ENCODE measurements at places on chromosomes 7 and 10. TPM values are rescaled to one million over a fixed set of nuclear protein-coding genes. Genes with fewer than 3 reads are reported as not detected.
A peak's percentile ranks its signal among the peaks of the same experiment; 100 is the strongest.

The CCDC186 gene
- total RNA-seq = 15.8 TPM

The ADAM12 gene
- total RNA-seq = 0.27 TPM

The MICU1 gene
- total RNA-seq = 42.2 TPM

The STEAP2 gene
- total RNA-seq = 38.4 TPM

The NMT2 gene
- 19.3 TPM for total RNA-seq

The KCNH2 gene
- total RNA-seq = 26.6 TPM

The SEPTIN7 gene
- total RNA-seq = 346 TPM

The SFTPA1 gene
- total RNA-seq = not detected

DNA sequence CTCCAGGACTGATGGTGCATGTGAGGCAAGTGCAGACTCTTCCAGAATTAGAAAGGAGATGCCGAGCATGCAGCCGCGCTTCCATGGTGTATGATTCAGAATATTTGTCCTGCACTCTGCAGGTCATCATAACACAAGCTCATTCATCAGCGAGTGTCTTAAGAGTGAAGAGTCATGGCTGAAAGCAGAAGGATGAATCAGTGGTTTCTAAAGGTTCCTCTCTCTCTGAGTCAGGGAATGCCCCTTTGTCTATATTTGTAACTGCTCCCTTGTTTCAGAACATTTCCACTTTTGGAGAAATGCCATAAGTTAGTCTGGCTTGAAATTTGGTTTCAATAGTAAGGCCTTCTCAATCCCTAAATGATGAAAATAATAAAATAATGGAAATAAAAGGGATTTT lies 52.3 kb downstream of the HECW1 start:
- peak; percentile 52 for ATAC-seq

DNA sequence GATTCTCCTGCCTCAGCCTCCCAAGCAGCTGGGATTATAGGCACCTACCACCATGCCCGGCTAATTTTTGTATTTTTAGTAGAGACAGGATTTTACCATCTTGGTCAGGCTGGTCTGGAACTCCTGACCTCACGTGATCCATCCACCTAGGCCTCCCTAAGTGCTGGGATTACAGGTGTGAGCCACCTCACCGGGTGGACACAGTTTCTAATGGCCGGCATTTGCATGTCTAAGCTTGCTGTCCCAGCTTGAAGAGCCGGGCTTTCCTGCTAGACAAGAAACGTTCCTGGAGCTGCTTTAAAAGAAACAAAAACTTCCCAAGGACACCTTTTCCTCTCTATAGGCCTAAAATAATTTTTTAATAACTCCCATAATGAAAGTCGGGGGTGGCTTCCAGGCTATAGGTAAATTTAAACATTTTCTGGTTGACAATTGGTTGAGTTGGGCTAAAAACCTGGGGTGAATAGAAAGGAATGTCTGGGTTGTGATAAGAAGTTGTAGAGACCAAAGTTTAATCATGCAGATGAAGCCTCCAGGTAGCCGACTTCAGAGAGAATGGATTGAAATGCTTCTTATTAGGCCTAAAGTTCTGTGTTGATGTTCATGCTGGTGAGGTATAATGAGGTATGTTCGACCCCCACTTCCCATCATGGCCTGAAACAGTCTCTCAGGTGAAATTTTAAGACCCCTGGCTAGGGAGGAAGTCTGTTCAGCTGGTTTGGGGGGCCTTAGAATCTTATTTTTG lies 8.8 kb downstream of the ACADSB start:
- no peak for ATAC-seq

DNA sequence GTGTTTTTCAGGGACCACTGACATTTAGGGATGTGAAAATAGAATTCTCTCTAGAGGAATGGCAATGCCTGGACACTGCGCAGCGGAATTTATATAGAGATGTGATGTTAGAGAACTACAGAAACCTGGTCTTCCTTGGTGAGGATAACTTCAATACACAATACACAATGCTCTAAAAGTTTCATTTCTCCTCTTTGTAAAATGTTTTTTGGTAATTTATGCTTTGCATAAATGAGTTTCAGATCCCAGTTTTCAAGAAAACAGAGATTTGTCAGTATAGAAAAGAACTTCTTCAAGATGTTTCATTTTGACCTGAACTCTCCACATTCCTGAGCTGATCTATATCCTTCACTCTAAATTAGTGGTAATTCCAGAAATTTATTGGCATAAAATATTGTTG lies 14.2 kb downstream of the ZNF92 start:
- ATAC-seq = no peak

GRCh38 chr7:123782071-123782798 lies 33.4 kb upstream of the WASL start:
- no peak for ATAC-seq

DNA sequence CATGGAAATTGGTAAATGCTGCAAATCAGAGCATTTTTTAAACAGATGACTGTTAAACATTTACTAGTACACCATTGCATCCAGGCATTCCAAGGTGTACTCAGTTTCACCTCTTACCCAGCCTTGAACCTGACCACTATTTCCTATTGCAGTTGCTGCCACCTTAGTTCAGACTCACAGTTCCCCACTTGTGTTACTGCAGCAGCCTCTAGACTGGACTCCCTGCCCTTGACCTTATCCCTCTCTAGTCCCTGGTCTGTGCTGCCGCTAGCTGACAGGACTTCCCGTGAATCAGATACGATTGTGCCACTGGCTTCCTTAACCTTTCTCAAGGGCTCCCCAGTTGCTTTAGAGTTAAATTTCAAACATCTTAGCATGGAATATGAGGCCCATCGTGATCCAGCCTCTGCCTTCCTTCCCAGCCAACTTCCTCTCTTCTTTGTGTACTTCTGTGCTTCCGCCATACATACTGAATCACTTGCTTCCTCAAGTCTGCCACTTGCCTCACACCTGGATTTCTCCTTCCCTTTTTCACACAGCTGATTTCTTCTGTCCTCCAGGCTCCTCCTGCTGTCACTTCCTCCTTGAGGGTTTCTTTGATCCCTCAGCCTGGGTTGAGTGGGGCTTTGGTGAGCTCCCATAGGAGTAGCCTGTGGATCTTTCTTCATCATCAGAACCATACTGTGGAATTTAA lies 118.7 kb upstream of the GJD4 start:
- ATAC-seq = no peak

DNA sequence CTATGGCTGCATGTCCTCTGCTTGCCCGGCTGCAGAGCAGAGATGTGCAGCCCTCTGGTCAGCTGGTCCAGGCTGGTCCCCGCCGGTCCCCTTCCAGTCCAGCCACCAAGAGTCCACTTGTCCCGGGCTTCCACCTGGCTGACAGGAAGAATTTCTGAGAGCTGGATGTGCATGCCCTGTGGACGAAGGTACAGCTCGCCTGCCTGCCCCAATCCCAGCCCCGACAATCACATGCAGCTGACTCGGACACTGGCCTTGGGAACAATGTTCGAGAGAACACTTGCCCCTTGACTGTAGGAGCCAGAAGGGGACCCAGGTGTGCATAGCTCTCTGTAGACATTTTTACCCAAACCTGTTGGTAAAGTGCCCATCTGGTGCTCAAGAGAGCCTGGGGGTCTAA lies 11.8 kb downstream of the AVPI1 start:
- ATAC-seq = no peak

DNA sequence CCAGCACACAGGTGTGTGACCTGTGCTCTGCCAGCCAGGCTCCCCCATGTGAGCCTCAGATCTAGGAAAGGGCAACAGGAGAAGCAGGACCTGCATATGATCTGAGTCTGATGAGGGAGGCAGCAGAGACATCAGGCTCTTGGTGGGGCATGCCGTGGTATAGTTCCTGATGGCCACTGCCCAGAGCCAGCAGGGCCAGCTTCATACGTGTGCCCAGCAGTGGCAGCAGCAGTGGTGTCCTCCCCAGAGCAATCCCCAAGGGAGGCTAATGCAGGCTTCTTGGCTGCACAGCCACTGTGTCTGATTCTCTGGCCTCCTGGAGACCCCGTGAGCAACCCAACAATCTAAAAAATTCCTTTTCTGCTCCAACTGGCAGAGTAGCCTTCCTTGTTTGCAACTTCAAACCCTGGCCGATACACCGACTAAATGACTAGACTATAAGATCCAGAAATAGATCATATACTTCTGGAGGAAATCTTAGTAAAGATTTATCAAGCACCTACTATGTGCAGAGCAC lies 230.6 kb upstream of the ZMIZ1 start:
- ATAC-seq = no peak

- ATAC-seq = no peak
These were observed 98.5 kb downstream of the POLR1F start for GRCh38 chr7:19610194-19610943.

DNA sequence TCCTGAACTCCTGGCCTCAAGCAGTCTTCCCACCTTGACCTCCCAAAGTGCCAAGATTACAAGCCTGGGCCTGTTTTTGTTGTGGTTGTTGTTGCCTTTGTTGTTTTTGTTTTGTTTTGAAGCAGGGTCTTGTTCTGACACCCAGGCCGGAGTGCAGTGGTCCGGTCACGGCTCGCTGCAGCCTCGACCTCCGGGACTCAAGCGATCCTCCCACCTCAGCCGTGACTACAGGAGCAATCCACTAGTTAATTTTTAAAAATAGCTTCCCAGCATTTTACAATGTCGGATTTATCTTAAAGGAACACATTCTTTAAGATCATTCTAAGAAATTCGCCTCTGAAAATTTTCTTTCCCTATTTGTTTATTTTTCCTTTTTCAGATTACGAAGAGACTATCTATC lies 27.7 kb upstream of the AP5Z1 start:
- ATAC-seq = no peak

DNA sequence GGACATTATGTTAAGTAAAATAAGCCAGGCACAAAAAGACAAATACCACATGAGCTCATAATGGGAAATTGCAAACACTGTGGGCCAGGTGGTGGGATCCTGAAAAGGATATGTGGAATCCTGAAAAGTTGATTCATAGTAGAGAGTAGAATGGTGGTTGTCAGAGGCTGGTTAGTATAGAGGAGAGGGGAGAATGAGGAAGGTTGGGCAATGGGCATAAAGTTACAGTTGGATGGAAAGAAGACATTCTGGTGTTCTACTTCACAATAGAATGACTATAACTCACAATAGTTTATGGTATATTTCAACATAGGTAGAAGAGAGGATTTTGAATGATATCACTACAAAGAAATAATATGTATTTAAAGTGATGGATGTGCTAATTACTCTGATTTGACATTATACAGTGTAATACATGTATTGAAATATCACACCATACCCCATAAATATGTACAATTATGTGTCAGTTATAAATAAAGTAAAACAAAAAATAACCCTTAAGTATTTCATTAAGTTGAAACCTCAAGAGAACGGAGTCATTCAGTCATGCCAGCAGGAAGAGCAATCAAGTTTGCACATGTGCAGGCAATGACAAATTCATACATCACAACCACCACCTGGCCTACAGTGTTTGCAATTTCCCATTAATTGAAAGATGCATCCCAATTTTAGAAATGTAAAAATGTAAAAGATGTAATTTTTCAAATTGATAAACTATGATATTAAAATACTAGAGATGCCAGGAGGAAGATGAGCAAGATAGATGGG lies 156.7 kb downstream of the MAGI2 start:
- ATAC-seq = no peak

DNA sequence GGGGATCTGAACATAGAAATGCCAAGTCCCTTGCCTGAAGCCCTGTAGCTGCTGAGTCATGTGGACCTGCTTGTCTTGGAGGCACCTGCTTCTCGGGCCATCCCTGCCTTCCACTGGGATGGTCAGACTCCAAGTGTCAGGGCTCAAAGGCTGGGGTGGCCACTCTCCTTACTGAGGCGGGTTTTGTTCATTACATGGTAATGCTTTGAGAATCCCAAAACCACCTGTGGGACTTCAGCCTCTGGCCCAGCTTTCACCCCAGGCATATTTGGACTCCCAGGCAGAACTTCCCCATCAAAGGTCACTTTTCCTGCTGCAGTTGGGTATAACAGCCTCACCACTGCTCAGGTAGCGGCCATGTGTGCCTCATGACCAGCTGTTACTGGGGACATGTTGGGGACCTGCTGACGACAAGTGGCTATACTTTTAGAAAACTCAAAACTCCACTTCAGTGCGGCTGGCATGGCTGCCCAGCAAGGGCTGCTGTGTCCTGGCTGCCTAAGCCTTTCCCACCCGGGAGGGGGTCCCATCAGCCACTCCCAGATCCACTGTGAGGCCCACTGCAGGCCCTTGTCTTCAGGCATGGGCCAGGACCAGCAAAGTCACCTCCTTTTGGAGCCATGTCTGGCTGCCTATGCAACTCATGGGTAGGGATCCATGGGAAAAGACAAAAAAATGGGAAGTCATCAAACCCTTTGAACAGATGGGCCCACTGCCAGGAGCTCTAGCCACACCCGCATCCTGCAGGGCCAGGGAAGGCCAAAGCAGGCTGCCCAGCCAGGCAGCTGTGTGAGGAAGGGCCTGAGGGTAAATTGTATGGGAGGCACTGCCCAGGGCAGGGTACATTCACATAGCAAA lies 96.7 kb downstream of the ARHGAP22 start:
- peak; percentile 39 for ATAC-seq

DNA sequence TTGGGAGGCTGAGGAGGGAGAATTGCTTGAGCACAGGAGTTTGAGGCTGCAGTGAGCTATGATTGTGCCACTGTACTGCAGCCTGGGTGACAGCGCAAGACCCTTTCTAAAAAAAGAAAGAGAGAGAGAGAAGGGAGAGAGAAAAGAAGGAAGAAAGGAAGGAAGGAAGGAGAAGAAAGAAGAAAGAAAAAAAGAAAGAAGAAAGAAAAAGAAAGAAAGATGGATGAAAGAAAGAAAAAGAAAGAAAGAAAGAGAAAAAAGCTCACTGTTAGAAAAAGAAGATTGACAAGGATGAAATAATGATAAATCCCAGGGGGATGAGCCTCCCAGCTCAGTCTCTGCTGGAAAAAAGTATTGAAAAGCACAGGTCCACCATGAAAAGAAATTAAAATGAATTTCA lies 22.8 kb upstream of the CARD11 start:
- ATAC-seq = no peak

DNA sequence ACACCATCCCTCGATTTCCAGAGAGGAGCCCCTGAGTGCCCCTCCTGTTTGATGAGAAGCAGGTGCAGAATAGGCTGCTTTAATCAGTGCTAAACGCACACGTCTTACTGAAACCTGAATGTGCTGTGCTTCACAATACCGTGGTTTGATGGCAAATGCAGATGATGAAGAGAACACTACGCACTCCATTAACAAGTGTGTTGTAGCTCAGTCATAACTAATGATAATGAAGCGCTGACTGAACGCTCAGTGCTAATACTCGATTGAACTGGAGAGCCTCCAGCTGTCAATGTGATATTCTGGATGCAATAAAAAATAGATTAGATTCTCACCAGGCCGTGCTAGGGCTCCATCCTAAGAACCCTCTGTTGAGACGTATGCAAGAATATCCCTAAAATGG lies 279.7 kb upstream of the PLPP4 start:
- no peak for ATAC-seq

DNA sequence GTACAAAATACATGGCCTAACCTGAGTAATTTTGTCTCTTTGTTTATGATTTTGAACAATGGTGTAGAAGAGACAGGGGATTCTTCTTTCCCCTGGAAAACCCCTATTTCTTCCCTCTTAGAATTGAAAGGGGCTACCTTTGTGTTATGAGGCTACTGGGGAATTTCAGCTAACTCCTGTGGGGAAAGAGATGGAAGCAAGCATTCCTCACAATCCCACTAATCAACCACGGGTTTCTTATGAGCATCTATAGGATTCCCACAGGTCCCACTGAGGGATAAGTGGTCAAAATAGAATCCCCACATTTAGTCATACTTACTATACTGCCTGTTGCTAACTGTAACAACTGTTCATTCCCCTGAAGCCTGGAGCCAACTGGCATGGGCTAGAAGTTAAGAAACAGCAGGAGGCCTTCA lies 32.2 kb upstream of the ITGB8 start:
- ATAC-seq = no peak
